ENCODE measurements at places on chromosomes 11 and 22.

DNA sequence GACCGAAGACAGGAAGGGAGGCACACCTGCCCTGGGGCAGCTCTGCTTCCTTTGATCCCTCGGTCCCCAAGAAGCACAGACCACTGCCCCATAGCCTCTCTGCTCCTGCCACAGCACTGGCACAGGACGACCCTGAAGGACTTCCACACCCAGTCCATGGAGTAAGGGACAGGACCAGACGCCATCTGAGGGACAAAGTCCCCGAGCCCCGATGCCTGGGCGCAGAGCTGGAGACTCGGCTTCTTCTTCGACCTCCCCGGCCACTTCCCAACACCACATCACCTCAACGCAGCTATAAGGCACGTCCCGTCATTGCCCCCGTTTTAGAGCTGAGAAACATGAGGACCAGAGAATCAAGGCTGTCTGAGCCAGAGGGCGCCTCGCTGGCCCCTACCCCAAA, 310.5 kb downstream of the BRD1 start:
- DNase-seq, result no peak

- DNase-seq, result no peak
These were observed 54.8 kb upstream of the CREB3L1 start for GRCh38 chr11:46222490-46223251.

DNA sequence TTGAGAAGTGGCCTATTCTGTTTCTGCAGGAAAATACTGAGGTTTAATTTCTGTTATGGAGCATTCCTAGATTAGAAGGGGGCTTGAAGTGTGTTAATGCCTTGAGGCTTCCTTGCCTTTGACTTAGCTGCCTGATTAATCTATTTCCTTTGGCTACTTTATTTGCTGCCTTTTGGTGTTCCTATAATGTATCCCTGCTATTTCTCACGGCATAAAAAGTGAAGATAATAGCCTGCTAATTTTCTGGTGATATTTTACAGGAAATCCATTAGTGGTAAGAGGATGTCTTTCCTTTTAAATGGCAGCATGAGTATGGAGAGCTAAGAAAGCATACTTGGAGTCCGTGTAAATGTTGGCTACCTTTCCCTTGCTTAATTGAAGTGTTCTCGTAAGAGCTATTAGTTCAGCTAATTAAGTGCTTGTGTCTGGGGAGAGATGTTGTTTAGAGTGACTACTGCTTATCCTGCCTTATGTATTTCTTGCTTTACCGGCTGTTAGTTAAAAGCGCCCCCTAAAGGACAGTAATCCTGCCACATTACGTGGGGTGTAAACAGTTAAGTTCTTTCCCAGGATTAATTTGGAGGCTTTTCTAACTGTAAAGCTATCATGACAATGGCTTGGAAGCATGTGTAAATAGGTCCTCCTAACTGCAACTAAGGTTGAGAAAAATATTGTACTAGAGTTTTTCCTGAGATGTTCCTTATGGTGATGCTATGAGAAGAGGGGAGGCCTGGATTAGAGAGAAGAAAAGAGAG, 45.6 kb downstream of the ZNF280B start:
- DNase-seq, result no peak

DNA sequence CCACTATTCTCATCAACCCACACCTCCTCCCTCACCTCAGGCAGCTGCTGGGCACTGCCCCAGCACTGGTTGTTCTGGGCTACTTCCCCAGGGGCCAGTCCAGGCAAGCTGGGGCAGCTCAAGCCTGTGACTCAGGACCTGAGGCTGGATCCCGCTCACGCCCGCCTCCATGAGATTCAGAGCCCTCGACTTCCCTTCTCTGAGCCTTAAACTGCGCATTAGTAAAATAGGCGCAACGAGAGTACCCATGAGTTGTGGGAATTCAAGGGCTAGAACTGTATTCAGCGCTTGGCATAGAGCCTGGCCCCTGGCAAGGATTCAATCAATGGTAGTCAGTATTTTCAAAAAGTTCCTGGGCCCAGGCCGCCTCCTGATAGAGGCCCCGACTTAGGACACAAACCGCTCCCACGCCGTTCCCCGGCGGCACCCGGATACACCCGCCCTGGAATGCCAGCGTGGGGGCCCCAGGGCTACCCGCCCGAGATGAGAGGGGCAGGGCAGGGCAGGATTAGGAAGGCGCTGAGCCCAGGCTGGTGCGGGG, 723 bp upstream of the CD82 start:
- peak; percentile 75 for DNase-seq

GRCh38 chr11:117017456-117017855, 80.8 kb downstream of the SIK3 start:
- no peak for DNase-seq

DNA sequence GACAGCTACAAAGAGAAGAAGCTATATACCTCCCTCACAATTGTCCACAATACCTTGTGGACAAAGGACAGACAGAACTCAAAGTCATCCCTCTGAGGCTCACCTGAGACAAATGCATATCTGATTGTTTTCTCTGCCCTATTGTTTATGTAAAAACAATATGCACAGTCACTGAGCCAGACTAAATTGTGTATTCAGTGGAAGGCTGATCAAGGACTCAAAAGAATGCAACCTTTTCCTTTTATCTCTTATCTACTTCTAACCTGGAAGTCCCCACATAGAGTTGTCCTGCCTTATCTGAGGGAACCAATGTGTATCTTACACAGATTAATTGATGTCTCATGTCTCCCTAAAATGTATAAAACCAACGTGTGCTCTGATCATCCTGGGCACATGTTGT, 13.9 kb upstream of the MED17 start:
- DNase-seq, result no peak

- no peak for DNase-seq
These were observed 1.9 kb downstream of the KCTD17 start for GRCh38 chr22:37053310-37054055.

- DNase-seq, result no peak
These were observed 23.5 kb downstream of the TESMIN start for GRCh38 chr11:68727783-68728182.

- peak; percentile 55 for DNase-seq
These were observed 101.7 kb downstream of the ATM start for GRCh38 chr11:108324587-108324986.

DNA sequence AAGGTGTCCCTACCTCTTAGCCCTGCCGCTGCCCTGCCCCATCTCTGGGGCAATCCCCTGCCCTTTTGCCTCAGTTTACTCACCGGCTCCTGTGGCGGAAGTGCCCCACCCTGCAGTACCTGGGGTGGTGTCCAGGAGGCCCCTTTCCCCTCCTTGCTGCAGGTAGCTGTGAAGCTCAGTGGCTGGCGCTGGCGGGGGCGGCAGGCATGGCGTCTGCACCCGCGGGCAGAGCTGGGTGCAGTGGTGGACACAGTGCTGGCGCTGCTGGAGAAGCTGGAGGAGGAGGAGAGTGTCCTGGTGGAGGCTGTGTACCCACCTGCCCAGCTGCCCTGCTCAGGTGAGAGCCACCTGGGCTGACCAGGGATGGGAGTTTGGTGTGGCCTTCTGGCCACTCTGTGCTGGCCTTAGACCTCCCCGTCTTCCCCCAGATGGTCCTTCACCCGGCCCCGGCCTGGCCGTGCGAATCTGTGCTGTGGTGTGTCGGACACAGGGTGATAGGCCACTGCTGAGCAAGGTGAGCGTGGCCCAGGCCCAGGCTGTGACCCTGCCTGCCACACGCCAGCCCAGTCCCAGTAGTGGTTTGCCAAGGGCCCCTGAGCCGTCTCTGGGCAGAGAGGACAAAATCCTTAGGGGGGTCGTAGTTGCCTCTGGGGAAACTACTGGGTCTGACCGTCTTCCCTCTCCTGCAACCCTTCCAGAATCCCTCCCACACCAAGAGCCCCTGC, 4.0 kb downstream of the CARNS1 start:
- no peak for DNase-seq

GRCh38 chr22:42716649-42717127, 4.0 kb downstream of the A4GALT start:
- no peak for DNase-seq

DNA sequence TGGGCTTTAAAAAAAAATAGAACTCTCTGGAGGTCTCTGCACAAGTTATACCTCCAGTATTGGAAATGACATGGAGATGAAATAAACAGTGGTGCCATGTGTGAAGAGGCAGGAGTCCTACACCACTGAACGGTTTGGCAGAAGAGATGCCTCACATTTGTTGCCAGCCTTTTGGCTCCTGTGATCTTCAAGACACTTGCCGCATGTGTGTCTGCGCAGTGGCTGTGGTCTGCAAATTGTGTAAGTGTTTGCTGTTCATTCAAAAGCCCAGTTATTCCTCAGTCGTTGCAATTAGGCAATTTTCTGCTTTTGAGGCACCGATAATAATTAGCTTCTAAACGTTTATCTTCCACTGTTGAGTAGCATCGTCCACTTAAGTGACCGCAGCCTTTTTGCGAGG, 319.1 kb downstream of the BRD1 start:
- DNase-seq, result no peak

- DNase-seq, result peak; percentile 92
These were observed 922 bp upstream of the CSNK1E start for GRCh38 chr22:38317995-38318715.

DNA sequence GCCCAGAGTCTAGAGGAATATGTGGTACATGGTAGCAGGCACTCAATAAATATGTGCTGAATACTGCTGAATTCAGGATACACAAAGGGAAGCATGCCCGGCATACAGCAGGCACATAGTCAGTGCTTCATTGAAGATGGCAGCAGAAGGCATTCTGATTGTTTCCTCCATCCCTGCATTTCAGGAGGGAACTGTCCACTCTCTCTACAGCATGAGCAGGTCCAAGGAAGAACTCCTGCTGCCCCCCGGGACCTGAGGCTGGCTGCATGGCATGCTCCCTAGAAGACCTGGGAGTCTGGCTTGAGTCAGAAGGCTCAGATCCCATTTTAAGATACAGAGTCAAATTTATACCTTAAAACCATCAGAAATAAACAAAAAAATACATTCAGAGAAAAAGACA, 319.3 kb upstream of the NARS2 start:
- DNase-seq, result no peak

- peak; percentile 61 for DNase-seq
These were observed 40.6 kb downstream of the RELT start for GRCh38 chr11:73416786-73417185.

GRCh38 chr11:59174664-59175033, 2.7 kb downstream of the DTX4 start:
- DNase-seq, result peak; percentile 38

- peak; percentile 89 for DNase-seq
These were observed 23.9 kb downstream of the NEFH start for GRCh38 chr22:29503811-29504372.

- DNase-seq, result no peak
These were observed 1125.2 kb upstream of the CNTN5 start for GRCh38 chr11:97895572-97895971.

- DNase-seq, result peak; percentile 35
These were observed 109.7 kb downstream of the WNT7B start for GRCh38 chr22:45867118-45867905.

- DNase-seq, result no peak
These were observed 38.8 kb downstream of the PDE2A start for GRCh38 chr11:72635309-72635915.

DNA sequence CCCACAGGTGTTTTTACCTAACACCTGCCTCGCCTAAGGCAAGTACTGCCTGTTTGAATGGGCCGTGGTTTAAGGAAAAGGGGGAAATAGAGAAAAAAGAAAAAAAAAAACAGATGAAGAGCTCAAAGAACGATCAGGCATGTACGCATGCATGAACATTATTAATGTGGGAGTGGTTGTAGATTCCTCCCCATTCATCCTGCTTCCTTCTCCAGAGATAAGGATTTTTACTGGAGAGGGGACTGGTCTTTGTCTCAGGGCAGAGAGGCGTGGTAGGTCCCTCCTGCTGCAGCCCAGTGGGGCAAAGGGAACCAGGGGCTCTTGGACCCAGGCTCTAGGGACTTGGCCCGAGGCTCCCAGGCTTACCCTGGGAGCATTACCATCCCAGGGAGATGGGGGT, 23.1 kb downstream of the RPS6KA4 start:
- DNase-seq, result no peak
